SIG-M5 (cell line): ENCODE measurements at places on chromosomes 6 and 20.

GRCh38 chr6:157145656-157146285 is 177.5 kb downstream of the TMEM242 start:
- no peak for DNase-seq

DNA sequence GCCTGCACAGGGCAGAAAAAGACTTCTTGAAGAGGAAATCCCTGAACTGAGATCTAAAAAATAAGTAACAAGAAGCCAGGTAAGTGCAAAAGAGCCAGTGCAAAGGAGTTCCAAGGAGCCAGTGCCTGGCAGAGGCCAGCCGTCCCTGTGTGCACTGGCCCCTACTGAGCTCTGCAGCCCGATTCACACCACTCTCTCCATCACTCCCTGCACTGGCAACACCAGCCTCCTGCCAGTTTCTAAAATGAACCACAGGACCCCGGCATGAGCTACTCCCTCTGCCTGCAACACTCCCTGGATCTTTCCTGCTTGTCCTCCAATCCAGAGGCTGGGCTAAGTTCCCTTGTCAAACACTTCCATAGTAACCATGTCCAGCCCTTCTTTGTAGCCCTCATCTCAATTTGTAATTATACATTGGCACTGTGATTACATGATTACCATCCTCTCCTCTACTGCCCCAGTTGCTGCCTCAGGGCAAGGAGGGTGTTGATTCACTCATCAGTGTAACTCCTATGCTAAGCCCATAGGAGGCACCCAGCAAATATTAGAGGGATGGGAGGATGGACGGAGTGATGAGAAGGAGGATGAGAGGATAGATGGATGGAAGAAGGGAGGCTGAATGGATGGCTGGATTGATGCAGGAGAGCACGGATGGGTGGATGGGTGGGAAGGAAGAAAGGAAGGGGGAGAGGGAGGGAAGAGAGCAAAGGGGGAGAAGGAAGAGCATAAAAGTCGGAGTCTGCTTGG is 49.3 kb downstream of the SIRPA start:
- DNase-seq, result no peak

- DNase-seq, result no peak
Observed at GRCh38 chr20:53865901-53866793, 204.2 kb downstream of the BCAS1 start.

DNA sequence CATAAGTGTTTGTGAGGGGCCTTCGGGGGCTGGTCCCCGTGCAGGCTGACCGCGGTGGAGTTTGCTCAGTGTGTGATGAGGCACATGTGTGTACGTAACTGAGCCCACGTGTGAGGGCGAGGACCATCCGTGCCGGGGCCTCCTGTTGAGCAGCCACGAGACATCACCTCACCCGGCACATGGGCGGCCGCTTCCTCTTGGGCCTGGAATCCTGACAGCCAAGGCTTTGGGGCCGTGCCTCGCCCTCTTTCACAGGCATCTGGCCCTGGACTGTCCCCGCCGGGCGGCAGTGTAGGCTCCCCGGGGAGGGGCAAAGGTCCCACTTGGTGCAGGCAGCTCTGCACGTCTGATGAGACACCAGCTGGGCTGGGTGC is 202.3 kb downstream of the DLL1 start:
- DNase-seq, result no peak

DNA sequence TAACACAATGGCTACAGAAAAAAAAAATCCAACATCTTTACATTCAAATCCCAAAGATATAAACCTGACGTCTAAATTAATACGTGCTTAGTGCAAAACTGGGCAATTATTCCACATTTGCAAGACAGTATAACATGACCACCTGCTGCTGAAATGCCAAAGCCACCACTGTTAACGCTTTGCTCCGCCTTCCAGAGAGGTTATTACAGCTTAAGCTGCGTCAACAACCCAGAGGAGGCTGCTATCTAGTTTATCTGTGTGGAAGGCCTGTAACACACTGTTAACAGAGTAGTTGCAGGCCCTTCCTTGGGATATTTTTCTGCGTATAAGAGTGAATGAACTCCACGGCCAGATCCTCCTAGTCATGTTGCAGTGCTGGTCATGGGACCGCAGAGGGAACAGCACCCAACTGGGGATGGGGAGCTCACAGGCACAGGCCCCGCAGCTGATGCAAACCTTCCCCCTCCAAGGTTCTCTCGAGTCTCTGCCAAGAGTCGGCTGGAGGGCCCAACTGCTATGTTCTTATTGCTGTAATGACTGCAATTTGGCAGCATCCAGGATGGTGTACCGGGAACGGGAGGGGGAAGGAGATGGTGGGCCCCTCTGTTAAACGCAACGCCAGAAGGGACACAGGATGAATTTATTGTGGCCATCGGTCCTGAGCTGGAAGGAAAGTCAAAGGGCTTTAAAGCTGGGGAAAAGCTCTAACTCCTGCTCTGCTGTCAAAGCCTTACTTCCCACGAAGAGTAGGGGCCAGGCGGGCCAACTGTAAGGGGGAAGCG is 993 bp upstream of the NCOA7 start:
- DNase-seq, result no peak

DNA sequence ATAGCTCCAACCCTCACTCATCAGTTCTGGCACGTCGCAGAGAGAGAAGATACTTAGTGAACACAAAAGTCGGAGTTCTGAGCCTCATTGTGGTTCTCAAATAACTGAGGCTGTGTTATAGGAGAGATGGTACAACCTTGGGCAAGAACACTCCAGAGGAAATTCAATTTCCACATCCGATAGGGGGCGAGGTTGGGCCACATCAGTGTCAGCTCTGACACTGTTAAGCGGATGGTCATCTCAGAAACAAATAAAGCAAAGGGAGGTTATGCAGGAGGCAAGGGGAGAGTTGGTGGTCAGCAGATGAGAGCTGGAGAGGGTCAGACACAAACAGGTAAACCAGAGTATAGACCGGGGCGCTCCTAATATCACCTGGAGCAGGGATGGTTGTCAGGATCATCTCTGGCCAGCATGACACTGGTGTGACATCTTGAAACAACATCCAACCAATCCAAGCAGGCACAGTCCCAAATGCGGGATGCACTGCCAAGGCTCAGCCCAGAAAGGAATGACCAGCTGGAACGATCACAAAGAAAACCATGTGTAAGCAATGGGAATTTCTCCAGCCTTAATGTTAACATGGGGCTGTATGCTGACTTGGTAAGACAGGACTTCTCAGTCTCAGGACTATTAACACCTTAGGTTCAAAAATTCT is 331.8 kb downstream of the HACE1 start:
- no peak for DNase-seq

DNA sequence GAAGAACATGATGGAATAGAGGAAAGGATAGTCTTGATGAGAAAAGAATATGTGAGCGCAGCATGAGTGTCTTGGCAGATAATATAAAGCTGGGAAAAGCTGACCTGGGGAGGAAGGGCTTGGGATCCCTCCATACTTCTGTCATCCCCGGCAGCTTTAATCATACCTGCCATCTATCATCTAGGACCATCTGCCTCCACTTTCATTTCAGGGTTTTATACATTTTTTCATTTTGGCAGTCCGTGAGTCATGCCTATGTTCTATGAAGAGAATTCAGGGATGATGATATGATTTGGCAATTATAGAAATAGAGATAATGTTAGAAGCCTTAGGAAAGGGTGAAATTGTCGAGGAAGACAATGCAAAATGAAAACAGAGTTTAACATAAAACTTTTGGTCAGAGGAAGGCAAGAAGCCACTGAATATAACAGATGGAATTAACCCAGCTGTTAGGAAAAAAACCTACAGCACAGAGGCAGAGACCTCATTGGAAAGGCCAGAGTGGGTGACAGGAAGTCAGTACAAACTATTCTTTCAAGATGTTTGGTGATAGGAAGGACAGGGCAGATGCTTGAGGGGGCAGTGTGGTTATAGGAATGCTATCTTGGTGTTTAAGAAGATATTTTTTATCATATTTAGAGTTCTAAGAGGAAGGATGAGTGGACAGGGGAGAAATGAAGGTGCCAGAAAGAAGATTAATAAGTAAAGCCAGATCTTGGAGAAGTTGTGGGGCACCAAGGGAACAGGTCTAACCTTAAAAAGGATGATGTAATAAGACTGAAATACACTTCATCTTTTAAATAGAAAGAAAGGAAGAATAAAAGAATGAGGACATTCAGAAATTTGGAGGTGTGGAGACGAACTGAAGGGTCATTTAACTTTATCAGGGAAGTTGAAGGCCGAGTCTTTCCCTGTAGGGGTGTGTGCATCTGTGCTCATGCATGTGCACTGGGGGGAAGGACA is 37.8 kb downstream of the MARCKS start:
- DNase-seq, result no peak

DNA sequence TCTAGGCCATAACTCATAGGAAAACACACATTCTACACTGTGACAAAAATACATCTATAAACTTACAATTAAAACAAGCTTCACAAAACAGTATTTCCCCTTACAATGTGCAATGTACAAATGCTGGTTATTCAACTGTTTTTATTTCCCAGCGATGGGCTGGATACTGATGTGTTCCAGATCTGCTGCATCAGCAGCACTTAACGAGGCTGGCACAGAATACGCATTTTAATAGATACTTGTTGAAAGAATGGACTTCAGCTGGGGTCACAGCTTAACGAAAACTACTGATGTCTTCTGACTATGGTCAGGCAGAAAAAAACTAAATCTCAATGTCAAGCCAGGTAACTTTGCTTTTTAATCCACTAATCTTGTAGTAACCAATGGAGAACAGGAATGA is 70.9 kb downstream of the B4GALT5 start:
- DNase-seq, result no peak

DNA sequence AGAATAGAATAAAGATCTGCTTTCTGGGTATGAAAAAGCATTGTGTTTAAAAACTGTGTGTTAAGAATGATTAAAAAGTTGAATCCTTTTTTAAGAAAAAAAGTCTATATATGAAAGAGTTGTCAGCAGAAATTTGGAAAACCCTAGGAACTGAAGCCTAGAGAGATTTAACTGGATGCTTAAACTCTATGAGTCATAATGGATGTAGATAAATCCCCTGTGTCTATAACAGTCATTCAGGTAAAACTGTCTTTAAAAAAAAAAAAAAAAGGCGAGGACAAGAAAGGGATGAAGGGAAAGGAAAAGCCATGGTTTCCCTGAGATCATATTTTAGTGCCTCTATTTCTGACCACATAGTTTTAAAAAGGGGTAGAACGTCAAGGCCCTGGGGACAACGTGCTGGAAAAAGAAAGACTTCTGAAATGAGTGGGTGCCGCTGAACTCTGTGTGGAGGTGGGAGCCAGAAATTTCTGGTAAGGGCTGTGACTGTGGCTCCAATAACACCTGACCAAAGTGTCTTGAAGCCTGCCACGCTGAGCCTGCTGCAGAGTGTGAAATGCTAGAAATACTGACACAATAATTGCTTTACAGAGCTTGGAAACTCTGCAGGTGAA is 302.6 kb upstream of the ARID1B start:
- DNase-seq, result no peak

DNA sequence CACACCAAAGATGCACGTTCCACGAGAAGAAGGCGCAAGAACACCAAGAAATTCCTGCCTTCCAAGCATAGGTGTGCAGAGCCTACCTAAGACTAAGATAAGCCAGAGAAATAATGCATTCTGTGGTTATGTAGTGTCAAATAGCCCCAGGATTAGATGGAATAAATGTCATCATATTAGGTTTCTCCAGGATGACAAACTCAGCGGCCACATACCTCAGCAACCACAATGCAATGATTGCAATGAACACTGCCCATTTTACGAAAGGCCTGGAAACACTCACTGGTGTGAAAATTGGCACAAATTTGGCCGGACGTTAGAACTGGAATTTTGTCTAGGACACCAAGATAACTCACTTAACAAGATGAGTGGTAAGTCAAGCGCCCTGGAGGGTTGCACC is 129.7 kb downstream of the SLC22A3 start:
- DNase-seq, result no peak

DNA sequence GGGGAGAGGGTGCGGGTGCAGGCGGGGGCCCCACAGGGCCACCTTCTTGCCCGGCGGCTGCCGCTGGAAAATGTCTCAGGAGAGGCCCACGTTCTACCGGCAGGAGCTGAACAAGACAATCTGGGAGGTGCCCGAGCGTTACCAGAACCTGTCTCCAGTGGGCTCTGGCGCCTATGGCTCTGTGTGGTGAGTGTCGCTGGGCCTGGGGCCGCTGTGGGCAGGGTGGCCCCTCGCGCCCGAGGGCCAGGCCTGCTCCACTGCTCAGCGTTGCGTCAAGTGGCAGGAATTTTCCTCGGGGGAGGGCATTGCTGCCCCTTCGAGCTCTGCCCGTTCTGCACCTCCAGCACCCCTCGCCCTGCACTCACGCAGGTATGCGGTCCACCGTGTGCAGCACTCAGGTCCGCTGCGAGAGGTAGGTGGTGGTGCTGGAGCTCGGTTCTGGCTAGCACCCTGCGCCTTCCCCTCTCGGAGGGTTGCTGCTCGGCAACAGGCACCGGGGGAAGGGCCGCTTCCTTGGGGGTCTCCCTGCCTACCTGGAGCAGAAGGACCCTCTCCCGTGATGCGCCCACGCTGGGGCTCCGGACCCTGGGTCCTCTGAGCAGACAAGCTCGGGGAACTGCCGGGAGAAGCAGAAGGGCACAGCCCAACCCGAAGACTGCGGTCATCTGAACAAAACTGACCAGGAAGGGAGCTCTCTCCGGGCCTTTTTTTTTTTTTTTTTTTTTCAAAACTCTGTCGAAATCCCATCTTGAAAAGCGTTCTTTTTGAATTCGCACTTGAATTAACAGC is 674 bp downstream of the MAPK14 start:
- no peak for DNase-seq

GRCh38 chr6:132065556-132065955 is 114.4 kb upstream of the CCN2 start:
- no peak for DNase-seq

GRCh38 chr6:157096522-157096921 is 226.8 kb downstream of the TMEM242 start:
- DNase-seq, result no peak

DNA sequence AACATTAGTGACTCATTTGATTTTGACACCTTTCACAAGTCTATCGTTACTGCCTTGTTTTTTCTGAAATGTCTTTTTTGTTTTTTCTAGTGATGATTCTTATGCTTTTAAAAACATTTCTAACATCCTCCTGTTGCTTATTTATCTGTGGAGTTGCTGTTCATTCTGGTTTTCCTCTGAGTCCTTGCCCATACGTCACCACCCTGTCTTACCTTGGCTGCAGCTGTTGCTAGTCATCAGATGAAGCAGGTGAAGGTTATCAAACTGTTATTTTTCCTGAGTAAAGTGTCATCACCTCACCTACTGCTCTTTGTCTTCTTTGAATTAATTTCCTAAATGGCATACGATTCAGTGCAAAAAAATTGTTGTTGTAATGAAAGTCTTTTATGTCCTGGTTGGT is 376.6 kb downstream of the GRIK2 start:
- no peak for DNase-seq

DNA sequence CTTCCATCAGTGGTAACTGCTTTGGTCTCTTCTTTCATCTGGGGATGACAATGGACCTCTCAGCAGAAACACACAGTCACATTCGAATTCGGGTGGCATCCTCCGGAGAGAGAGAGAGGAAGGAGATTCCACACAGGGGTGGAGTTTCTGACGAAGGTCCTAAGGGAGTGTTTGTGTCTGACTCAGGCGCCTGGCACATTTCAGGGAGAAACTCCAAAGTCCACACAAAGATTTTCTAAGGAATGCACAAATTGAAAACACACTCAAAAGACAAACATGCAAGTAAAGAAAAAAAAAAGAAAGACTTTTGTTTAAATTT is 6.1 kb downstream of the EDN1 start:
- no peak for DNase-seq

- no peak for DNase-seq
Observed at GRCh38 chr6:18177286-18177965, 22.2 kb downstream of the KDM1B start.
